CD8-positive, alpha-beta T cell (primary cell): ENCODE measurements at places on chromosomes 6 and 20.

DNA sequence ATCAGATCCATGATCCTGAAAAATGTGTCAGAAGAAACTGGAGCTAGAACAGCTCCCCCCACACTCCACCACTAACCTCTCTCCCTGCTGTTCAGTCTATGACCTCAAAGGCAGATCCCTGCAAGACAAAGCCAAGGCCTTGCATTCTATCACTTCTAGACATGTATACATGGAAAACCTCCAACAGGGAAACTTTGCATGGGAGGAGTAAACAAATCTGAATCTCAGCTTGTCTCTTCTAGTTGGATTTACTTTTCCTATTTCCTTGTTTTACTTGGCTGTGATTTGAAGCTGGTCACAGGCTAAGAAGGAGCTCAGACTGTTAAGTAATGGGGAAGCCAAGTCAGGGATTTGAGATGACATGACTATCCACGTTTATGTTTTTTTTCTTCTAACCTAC, 456.8 kb upstream of the CHD6 start:
- no peak for DNase-seq

GRCh38 chr6:157707576-157707975, 115.5 kb upstream of the SNX9 start:
- no peak for DNase-seq

- DNase-seq, result no peak
Observed at GRCh38 chr6:93471281-93471680, 51.9 kb upstream of the EPHA7 start.

DNA sequence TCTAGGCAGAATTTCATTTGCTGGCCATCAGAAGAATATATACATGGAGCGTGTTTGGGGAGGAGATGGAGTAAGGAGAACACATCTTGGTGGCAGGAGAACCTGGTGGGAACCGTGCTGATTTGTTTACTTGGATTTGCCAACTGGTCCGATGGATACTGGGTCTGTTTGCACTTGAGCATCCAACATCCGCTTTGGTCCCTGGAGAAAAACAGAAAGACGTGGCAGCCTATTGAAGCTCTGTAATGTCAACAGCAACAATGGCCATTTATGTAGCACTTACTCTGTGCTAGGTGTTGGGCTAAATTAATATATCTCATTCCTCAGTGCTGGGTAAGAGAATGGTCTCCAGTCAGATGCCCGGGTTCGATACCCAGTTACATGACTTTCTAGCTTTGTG, 125.6 kb downstream of the BCAS1 start:
- no peak for DNase-seq

DNA sequence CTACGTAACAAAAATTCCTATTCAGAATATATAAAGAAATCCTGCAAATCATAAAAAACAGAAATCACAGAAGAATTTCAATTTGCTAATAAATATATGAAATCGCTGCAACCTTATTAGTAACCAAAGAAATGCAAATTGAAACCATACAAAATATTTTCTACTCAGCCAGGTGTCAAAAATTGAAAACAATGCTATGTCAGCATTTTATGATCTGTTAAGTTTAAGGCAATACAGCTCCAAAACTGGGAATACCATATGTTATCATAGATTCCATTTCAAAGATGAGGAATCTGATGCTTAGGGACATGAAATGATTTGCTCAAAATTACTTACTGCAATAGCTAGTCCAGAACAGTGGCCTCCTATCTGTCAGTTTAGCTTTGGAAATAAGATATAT, 168.9 kb downstream of the ID4 start:
- no peak for DNase-seq

- DNase-seq, result no peak
Observed at GRCh38 chr6:120735641-120736040, 598.6 kb downstream of the TBC1D32 start.

- DNase-seq, result no peak
Observed at GRCh38 chr6:56388415-56388755, 141.0 kb upstream of the COL21A1 start.

DNA sequence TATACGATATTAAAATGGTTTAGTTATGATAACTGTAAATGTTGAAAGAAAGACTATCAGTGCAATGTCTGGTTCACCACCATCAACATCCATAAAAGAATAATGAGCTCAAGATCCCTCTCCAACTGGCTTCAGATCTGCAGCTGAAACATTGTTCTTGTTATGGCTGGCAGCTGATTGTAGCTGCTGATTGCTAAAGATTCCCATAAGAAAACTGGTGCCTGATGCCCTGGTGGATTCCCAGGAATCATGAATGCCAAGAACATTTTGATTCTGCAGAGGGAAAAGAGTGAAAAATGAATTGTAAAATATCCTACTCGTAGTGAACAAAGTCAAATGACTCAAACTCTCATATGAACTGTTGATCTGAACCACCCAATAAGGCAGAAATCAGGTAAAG, 1160.2 kb downstream of the EPHA7 start:
- no peak for DNase-seq

DNA sequence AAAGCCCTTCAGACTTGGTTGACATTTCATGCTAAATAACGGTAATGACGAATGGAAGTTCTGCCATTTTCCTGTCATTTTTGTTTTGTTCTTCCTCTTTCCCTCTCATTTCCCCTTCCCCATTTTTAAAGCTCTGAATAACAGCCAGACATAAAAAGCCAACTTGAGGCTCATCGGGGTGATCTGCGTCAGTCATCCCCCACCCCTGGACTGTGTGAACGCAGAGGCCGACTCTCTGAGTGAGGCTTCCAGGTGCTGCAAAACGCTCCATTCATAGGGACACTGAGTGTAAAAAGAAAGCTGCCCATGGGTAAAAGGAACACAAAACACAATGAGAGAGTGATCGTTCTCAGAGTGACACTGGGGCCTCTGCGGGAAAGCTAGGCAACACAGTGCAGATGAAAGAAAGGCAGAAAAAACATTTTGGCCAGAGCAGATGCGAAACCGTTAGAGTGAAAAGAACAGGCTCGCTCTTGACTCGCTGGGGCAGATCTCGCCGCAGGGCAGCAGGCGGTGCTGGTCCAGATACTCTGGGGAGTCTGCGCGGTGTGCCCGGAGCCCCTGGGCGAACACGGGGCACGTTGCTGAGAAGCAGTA, 684.8 kb downstream of the QKI start:
- no peak for DNase-seq

DNA sequence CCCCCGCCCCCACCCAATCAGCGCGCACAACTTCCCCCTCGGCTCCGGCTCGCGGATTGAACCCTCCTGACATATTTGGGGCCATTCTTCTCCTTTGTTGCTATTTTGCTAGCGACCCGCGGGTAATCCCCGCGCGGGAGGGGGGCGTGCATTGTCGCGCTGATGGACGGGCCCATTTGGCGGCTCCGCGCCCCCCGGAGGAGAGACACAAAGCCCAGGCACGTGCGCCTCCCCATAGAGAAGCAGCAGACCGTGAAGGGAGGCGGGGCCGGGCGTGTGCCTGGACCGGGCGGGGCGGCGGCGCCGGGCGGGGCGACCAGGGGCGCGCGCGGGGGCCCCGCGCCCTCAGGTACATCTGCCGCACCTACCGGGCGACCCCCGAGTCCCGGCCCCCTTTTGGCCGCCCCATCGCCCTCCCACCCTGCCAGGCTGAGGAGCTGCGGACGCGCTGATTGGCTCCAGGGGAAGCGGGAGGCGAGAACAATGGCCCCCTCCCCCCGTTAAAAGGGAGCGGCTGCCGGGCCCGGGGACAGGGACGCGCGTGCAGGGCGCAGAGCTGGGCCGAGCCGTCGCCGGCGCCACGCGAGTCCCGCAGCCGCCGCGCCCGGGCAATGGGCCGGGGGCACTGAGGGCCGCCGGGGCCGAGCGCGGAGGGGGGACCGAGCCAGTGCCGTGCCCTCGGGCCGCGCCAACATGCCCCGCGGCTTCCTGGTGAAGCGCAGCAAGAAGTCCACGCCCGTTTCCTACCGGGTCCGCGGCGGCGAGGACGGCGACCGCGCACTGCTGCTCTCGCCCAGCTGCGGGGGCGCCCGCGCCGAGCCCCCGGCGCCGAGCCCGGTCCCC, at the start of gene INSM1:
Gene INSM1, plus strand, starts transcription at position 530 of the 843 bp plus-strand sequence. Its CDS starts 164 bp downstream, at position 694.
- DNase-seq, result no peak

- no peak for DNase-seq
Observed at GRCh38 chr6:168032005-168032760, 34.7 kb downstream of the KIF25 start.

- no peak for DNase-seq
Observed at GRCh38 chr6:1024587-1024986, 287.3 kb upstream of the FOXQ1 start.

GRCh38 chr6:145670311-145670710, 65.0 kb downstream of the EPM2A start:
- DNase-seq, result no peak

- DNase-seq, result no peak
Observed at GRCh38 chr6:69953491-69953890, 87.1 kb downstream of the COL19A1 start.

- no peak for DNase-seq
Observed at GRCh38 chr20:41453010-41453950, 86.7 kb upstream of the EMILIN3 start.

GRCh38 chr6:40855168-40855880, 183.7 kb downstream of the UNC5CL start:
- DNase-seq, result no peak

DNA sequence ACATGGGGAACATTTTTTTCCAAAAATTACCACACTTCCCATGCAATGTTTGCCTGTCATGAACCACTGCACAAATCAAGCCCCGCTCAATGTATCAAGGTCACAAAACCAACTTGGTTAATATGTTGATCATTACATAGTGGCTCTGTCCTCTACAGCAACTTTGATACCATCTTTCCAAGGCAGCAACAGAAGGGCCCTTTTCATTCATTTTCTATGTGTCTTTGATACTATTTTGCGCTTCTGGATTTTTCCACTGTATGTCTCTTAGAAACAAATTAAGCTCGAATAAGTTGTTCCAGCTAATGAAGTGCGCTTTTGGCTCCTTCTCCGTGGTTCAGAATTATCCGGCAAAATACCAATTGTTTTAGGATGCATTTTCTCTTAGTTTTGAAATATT, 1.5 kb downstream of the ZHX3 start:
- no peak for DNase-seq

DNA sequence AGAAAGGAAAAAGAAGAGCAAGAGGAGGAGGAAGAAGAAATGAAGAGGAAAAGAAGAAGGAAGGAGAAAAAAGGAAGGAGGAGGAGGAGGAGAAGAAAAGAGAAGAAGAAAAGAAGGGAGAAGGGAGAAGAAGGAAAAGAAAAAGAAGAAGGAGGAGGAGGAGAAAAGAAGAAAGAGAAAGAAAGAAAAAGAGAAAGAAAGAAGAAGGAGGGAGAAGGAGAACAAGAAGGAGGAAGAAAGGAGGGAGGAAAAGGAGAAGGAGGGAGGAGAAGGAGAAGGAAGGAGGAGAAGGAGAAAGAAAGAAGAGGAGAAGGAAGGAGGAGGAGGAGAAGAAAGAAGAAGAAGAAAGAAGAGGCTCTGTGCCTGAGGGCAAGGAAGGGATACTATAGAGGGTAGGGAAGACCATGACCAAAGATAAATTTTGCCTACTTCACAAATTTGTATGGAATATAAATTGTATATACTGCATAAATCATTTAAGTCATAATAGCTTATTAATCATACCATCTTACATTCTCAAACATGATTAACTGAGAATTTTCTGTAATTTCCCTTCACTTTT, 55.7 kb downstream of the SESN1 start:
- DNase-seq, result no peak

DNA sequence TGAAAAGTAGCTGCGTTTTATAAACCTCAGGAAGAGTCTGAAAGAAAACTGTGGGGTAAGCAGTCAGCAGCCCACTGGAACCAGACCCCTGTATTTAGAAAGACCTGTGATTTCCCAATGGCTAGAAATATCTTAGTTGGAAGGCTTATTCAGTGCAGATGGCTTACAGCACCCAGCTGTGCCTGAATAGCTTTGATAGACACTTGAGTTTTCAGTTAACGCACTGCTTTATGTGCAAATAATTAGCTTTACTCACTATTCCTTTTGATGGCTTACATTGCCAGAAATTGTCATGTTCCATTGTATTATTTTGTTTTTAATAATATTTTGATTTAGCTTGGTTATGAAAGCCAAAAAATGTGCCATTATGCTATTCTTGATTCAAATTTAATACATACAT, 465.3 kb upstream of the SYNCRIP start:
- no peak for DNase-seq

GRCh38 chr6:139490482-139490881, 116.0 kb upstream of the CITED2 start:
- no peak for DNase-seq

DNA sequence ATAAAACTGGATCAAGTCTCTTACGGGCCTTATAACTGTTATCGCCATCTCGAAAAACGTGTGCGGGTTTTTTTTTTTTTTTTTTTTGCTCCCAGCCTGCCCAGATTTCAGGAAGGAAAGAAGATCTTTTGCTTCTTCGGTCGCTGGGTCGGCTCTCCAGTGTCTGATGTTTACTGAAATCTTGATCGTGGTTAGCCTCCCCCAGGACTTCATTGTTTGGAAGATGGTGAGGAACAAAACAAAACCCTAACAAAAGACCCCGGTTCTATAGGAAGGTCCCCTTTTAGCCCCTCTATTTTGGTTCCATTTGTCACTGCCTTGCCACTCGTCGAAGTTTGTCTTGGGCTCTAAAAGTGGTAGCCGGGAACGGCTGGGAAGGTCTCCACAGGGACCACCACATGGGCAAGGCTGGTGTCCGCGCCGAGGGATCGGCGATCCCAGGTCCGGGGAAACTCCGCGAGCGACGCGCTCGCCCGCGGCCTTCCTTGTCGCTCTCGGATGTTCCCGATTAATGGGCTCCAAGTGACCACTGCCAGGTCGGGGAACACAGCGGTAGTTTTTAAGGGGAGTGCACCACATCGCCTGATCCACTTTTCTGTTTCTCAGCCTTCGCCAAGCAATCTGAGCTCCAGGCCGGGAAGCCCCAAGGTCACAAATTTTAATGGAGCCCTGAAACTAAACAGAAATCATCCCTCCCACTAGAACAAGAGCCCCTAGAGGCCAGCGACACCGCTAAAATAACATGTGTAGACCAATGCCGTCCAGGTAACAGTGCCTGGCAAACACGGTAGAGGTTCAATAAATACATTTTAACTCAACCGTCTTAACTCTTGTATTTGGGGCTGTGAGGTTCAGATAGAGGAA, 27.0 kb downstream of the TRIM27 start:
- peak; percentile 45 for DNase-seq

DNA sequence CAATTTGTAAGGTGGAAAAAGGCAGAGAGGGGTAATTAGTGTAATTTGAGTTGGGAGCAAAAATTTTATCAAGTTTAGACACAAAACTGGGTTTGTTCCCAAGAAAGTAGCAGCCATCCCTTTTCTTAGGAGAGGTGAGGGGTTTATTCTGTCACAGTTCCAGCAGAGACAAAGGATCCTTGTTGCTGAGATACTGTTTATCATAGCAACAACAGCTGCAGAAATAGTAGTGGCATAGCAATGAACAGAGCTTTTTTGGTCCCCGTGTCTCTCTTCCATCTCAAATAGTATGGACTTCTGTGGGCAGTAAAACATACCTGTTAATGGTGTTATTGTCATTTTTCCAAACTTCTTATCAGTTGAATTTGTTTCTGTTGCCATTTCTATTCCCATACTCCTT, 23.9 kb downstream of the ZKSCAN8 start:
- no peak for DNase-seq

DNA sequence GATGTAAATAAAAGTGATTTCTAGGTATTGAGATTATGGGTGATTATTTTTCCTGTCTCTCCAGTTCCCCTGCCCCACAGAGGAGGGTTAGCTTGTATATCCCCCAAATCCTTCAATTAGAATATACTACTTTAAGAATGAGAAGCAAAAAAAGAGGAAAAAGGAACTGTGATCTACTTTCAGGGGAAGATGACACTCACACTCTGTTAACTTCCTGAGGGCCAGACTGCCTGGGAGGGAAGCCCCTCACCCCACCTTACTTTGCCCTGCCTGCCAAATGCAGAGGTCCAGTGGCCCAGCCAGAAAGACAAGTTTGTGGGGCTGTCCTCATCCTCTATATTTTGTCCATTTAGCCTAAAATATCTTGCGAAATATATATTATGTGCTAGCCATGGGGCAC, 9.2 kb upstream of the LY86 start:
- no peak for DNase-seq
